Renal cortical epithelial cell (primary cell): ENCODE measurements at places on chromosomes 4 and X. TPM values are rescaled to one million over a fixed set of nuclear protein-coding genes. Genes with fewer than 3 reads are reported as not detected.

SNCA gene
- total RNA-seq: 7.1 and 24.7 TPM in 2 replicates

GRCh38 chr4:54400802-54401201 is 171.7 kb downstream of the PDGFRA start:
- peak; percentile 4 for DNase-seq

GAB3 gene
- total RNA-seq: 0.70 and 0.87 TPM in 2 replicates

DNA sequence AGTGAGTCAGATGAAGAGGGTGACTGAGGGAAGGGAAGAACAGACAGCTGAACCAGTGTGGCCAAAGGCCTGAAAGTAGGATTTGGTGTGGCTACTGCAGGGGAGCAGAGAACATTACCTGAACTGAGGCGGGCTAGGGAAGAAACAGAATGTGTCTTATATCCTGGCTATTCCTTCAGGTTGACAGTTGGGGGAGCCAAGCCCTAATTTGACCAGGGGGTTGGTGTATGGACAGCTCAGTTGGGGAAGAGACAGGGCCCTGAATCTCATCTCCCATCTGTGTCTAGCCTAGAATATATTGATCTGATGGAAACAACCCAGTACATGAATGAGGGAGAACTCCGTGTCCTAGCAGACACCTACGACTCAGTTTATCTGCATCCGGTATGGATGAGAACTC is 4.2 kb downstream of the HDAC6 start:
- no peak for DNase-seq
